ENCODE measurements at places on chromosomes 2 and 18.

DNA sequence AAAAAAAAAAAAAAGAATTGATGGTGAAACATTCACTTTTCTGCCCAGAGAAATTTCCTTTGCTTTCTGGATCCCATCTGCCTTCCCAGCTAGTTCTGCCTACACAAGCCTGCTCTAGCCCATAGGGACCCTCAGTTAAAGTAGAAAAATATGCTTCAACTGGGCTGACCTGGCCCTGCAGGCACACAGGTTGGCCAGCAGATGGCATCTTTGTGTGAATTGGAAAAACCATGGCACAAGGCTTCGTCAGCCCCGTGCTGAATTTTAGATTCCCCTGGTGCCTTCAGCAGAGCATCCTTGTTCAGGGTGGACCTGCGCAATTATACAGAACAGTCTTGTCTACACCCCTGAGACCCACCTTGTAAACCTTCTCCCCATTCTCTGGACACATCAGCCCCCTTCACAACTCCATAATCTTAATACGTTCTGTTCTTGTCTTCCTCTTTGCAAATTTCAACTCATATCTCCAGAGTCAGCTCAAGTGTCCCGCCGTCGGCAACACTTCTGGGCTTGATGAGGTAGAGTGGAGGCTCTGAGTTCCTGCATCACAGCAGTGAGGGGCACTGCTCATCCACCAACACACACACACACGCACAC, 114.5 kb downstream of the INSIG2 start:
- DNase-seq, result no peak

GRCh38 chr18:31325051-31325450, 7.1 kb downstream of the DSG1 start:
- no peak for DNase-seq

- DNase-seq, result peak; percentile 29
These were observed 47.2 kb downstream of the CDC42EP3 start for GRCh38 chr2:37623971-37624900.

DNA sequence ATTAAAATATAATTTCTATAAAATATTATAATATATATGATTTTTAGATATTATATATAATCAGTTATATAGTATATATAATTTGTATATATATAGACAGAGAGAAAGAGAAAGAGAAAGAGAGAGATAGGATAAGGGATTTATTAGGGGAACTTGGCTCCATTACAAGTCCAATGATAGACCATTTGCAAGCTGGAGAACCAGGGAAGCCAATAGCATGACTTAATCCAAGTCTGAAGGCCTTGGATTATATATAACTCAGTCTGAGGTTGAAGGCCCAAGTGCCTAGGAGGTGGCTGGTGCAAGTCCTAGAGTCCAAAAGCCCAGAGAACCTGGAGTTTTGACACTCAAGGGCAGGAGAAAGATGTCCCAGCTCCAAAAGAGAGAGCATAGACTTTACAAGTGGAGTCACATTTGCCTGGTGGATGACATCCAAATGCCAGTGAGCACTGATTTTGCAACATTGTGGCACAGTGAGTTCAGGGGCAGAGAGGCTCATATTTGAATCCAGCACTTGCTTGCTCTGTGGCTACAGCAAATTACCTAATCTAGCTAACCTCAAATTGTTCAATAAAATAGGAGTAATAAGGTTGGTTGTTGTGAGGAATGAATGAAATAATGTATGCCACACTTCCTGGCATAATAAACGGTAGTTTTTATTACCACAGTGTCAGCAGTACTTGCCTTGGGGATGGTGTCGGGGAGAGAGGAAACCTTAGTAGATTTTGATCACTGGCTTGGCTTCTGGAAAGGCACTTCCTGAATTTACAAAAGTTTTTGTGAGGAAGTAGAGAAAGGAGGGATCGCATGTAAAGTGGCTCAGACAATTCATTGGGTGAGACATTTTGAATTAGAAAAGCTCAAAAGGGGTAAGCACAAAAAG, 69.6 kb upstream of the CD28 start:
- peak; percentile 45 for DNase-seq
